ENCODE measurements at places on chromosomes 7 and 10.
A peak's percentile ranks its signal among the peaks of the same experiment; 100 is the strongest.

DNA sequence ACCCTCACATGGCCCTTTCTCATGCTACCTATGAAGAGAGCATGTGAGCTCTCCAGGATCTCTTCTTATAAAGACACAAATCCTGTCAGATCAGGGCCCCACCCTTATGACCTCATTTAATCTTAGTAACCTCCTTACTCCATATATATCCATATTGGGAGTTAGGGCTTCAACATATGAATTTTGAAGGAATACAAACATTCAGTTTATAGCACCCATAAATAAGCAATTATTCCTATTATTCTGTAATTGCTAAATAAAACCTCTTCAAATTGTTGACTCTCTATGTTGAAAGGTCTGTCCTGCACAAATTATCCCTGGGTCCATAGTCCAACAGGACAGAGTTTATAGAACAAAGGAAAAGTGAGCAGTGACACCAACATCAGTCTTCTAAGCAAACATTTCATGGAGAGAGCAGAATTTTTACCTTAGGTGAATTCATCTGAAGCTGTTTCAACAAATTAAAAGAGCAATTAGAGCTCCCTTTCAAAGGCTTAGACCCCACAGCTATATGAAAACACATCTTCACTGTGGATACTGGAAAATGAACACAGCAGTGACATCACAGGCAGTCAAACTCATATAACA lies 12.2 kb downstream of the DOCK4 start:
- no peak for DNase-seq

GRCh38 chr10:481628-482027 lies 207.8 kb downstream of the DIP2C start:
- no peak for DNase-seq

GRCh38 chr7:106767498-106768323 lies 97.4 kb upstream of the PIK3CG start:
- DNase-seq = peak; percentile 5

- no peak for DNase-seq
Observed at GRCh38 chr10:20034732-20035131, 218.5 kb downstream of the PLXDC2 start.

- no peak for DNase-seq
Observed at GRCh38 chr7:98229441-98229840, 18.2 kb downstream of the BHLHA15 start.

- DNase-seq = no peak
Observed at GRCh38 chr10:25501912-25502311, 327.1 kb downstream of the GPR158 start.

DNA sequence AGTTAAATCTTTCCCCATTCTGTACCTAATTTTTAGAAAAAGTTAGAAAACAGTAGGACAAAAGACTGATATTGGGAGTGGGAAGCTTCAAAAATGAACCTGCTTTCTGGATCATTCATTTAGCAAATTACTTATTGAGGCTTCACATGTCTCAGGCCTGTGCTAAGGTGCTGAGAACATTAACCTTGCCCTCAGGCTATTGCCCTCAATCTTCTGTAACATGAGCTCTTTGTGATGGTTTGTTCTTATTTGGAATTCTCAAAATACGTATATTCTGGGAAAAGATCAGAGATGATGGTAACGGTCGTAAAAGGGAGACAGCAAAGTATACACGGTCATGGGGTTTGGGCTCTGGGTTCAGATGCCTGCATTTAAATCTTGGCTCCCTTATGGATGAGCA lies 39.5 kb upstream of the PRKG1 start:
- no peak for DNase-seq

- DNase-seq = no peak
Observed at GRCh38 chr10:13016426-13016825, 14.9 kb upstream of the CCDC3 start.

DNA sequence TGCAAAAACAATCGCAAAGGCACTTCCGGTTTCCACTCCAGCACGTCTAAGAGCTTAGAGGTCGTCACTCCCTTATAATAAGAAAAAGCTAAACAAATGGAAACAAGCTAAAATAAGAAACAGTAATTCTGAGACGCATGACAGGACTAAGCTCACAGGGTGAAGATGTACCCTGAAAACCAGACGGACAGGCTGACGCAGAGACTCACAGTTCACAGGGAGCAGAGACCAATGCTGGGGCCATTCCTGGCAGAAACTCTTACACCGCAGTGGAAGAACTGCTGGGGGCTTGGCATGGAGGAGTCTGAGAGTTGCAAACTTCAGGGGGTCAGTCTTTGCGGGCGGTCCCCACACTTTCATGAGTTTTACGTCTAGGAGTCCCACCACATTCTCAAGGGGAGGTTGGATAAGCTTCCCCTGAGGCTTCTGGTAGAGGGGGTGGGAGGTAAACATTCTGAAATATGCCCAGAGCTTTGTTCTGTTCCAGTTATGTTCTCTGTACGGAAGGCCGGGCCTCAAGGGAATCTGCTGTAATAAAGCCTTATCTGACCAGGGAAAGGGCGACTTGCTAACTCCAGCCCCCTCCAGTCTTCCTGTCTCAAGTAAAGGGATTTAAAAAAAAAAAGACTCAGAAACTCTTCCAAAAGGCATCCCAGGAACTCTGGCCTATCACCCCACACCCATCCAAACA lies 47.8 kb downstream of the BRI3 start:
- DNase-seq = no peak

GRCh38 chr10:93199191-93199751 lies 125.6 kb downstream of the CYP26A1 start:
- DNase-seq = no peak

GRCh38 chr10:43881657-43882056 lies 233.0 kb upstream of the ZNF32 start:
- DNase-seq = no peak

DNA sequence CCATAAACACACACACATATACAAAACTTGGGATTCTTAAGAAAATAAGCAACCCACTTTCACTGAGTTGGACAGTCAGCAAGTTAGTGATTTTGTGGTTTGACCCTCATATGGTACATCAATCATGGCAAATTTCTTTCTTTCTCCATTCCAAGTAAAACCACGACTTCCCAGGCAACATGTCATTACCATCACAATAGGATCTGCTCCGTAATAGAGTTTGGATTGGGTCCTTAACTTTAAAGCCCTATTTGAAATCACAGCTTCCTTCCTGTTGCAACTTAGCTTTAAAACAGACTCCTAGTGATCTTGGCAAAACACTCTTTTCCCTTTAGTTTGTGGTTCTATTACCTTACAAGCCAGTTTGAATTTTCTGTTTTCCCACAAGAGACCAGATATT lies 483.6 kb downstream of the INHBA start:
- DNase-seq = no peak

DNA sequence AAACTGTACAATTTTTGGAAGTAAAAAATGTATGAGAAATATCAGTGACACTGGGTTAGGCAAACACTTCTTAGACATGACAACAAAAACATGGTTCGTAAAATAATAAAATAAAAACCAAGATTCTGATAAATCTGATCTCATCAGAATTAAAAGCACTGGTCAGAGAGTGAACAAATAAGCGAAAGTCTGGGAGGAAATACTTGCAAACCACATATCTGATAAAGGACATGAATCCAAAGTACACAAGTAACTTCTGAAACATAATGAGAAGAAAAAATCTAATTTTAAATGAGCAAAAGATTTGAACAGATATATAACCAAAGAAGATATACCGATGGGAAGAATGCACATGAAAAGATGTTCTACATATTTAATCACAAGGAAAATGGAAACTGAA lies 91.5 kb downstream of the RTKN2 start:
- DNase-seq = no peak

GRCh38 chr10:25017154-25017590 lies 760 bp downstream of the THNSL1 start:
- no peak for DNase-seq

DNA sequence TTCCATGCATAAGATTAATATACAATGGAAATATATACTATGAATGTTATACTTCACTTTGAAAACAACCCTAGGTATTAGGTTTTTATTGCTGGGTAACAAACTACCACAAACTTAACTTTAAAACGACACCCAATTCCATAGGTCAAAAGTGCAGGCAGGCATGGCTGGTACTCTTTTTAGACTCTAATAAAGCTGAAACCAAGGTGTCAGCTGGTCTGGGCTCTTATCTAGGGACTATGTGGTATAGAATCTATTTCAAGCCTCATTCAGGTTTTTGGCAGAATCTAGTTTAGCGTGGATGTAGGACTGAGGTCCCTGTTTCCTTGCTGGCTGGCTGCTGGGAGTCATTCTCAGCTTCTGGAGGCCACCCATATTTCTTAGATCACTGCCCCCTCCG lies 65.0 kb upstream of the TMEM168 start:
- DNase-seq = no peak

DNA sequence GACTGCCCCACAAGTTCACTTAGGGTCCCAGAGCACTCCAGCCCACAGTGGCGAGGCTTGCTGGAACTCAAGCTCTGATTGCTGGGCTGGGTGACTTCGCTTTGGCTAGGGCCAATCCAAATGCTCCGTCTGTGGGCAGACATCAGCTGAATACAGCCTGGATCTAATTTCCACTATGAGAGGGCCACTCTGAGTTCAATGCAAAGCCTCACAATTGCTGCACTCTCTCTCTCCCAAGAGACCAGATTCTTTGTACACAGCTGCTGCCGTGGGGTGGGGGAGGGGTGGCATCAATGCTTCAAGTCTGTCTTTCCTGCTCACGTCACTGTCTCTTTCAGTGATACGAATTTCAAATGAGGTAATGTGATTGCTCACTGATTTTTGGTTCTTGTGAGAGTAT lies 47.3 kb upstream of the BPGM start:
- DNase-seq = no peak

- DNase-seq = no peak
Observed at GRCh38 chr10:32149252-32149955, 93.2 kb upstream of the KIF5B start.

DNA sequence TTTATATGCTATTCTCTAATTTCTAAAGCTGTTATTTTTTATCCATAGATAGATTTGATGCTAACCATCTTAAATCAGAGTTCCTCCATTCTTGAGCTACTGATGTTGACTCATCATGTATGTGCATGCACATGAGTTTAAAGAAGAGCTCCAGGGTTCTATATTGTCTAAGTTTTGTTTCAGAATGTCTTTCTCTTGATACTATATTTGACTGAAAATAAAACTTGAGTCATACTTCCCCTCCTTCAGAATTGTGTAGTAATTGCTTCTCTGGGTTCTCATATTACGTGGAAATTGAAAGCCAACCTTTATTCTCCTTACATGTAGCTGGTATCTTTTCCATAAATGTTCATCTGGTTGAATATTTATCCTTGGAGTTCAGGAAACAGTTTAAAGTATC lies 89.4 kb downstream of the LRRTM3 start:
- no peak for DNase-seq

GRCh38 chr10:83222832-83223742 lies 916.2 kb upstream of the GHITM start:
- no peak for DNase-seq

- no peak for DNase-seq
Observed at GRCh38 chr7:139182363-139182762, 48.7 kb upstream of the UBN2 start.

Measured in CD4-positive, alpha-beta T cell treated with Interleukin-15 for 4 hours (primary cell).